Ascending aorta (tissue), 2 donors: ENCODE measurements at places on chromosomes 16 and 17. TPM values are rescaled to one million over a fixed set of nuclear protein-coding genes. Genes with fewer than 3 reads are reported as not detected.

TNFSF12 gene
- total RNA-seq, result 88.6 TPM

CDH11 gene
- total RNA-seq, result 145 TPM

SLX1A gene
- 44.6 TPM for total RNA-seq

SHCBP1 gene
- 0.11 TPM for total RNA-seq

TP53TG3F gene
- not detected for total RNA-seq

DBF4B gene
- 9.7 TPM for total RNA-seq

PLD6 gene
- total RNA-seq, result 0.32 TPM

PPY gene
- total RNA-seq, result not detected

GOSR2 gene
- 36.4 TPM for total RNA-seq

CLEC18B gene
- total RNA-seq, result not detected

RNF227 gene
- total RNA-seq, result 0.32 TPM

PDILT gene
- total RNA-seq, result not detected

PABPN1L gene
- total RNA-seq, result not detected

VPS35L gene
- 44.4 TPM for total RNA-seq

CCL14 gene
- 168 TPM for total RNA-seq

ENPP7 gene
- 2.2 TPM for total RNA-seq
